T-cell (primary cell): ENCODE measurements at places on chromosomes 12 and 14. TPM values are rescaled to one million over a fixed set of nuclear protein-coding genes. Genes with fewer than 3 reads are reported as not detected.
A peak's percentile ranks its signal among the peaks of the same experiment; 100 is the strongest.

DNA sequence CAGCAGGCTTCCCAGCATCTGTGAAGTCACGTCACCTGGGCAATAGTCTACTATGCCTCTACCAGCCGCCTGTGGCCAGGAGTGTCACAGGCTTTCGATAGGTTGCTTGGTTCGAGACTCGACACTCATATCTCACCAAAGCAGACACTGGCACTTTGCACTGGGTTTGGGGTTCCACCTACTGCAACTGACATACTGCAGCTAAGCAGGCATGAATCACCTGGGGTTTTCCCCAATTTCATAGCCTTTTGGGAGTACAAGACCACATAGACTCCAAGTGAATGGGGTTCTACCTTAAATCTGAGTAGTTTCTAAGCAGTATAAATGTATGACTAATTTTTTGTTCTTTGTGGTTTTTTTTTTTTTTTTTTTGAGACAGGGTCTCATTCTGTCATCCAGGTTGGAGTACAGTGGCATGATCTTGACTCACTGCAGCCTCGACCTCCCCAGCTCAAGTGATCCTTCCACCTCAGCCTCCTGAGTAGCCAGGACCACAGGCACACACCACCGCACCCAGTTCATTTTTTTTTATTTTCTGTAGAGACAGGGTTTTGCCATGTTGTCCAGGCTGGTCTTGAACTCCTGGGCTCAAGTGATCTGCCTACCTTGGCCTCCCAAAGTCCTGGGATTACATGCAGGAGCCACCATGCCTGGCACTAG is 32.1 kb downstream of the DMAC2L start:
- DNase-seq = no peak
- no peak overlapping the region for H3K27ac ChIP-seq
- no peaks in the 10 kb centered on the region for H3K36me3 ChIP-seq
- H3K4me3 ChIP-seq = no peak overlapping the region

DNA sequence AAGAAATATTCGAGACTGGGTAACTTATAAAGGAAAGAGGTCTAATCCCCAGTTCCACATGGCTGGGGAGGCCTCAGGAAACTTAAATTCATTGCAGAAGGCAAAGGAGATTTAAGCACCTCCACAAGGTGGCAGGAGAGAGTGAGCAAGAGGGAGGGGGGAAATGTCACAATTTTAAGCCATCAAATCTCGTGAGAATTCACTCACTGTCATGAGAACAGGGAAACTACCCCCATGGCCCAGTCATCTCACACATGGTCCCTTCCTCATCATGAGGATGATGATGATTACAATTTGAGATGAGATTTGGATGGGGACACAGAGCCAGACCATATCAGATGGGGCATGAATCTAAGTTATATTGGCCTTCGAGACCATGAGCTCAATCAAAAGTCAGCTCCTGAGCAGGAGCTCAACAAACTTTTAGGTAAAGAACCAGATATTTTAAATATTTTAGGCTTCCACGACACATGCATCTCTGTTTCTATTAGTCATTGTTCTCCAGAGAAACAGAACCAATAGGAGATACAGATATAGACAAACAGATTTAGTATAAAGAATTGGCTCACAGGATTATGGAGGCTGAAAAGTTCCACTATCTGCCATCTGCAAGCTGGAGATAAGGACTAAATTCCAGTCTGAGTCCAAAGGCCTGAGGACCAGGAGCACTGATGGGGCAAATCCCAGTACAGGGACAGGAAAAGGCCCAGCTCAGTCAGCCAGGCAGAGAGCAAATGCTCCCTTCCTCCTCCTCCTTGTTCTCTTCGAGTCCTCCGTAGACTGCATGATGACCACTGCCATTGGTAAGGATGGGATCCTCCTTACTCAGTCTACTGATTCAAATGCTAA is 24.9 kb downstream of the DGLUCY start:
- no peak overlapping the region for H3K27ac ChIP-seq
- H3K4me3 ChIP-seq = no peak overlapping the region
- peak; percentile 11 for DNase-seq
- peaks cover 14% of the 10 kb centered on the region for H3K36me3 ChIP-seq

DNA sequence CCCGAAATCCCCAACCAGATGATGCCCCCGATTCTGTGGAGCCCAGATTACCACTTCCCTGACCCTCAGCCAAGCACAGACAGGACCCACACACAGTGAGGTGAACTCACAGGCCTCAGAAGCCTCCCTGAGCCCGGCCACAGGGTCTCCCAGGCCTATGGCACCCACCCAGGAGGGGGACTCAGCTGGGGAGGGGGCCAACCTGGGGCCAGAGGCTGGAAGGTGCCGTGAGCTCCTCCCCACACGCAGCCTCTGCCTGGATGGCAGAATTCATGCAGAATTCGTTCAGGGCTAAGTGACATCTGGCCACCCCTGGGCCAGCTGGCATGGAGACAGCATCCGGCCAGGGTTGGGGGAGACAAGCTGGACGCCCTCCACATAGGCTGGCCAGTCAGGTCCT is 11.8 kb downstream of the TMEM179 start:
- H3K4me1 ChIP-seq = no peaks in the 10 kb centered on the region
- no peak for DNase-seq
- H3K4me3 ChIP-seq = no peak overlapping the region
- H3K36me3 ChIP-seq = no peaks in the 10 kb centered on the region
- peaks cover 61% of the 10 kb centered on the region for H3K27me3 ChIP-seq

GRCh38 chr14:56794557-56795283 is 15.6 kb downstream of the OTX2 start:
- DNase-seq = no peak
- H3K4me3 ChIP-seq = no peak overlapping the region
- no peak overlapping the region for H3K27ac ChIP-seq
- H3K4me1 ChIP-seq = peaks cover 12% of the 10 kb centered on the region

DNA sequence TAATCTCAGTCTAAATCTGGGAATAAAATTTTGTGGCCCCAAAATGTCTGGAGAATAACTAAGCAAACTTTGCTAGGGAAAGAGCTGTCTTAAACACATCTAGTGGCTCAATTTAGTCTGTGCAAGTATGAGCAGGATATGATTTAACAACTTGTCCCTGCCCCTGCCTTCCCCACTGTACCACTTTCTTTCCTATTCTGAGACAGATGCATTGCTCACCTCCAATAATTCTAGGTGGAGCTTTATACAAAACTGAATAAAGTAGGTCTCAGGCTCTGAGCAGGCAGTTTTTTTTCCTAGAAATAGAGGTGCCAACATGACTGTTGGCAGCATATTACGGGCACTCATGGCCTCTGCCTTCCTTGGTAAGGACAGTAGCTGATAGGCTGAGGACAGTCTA is 412.1 kb downstream of the DAD1 start:
- H3K27me3 ChIP-seq = no peaks in the 10 kb centered on the region
- DNase-seq = no peak
- H3K27ac ChIP-seq = no peak overlapping the region
- H3K36me3 ChIP-seq = no peaks in the 10 kb centered on the region

DNA sequence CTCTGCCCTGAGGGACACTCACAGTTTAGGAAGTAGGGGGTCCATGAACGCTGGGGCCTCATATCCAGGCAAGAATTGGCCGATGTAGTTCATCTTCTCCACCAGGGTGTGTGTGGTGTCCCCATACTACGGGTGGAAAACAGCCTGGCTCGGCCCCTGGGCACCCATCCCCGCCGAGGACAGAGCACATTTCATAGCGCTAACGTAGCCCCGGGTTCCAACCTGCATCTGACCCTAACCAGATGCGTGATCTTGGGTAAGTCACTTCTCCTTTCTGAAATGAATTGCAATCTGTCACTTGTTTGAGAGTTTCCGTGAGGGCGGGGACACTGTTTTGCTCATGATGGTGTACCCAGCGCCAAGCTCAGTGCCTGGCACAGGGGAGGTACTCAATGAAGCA is 9.0 kb downstream of the HPD start:
- no peaks in the 10 kb centered on the region for H3K36me3 ChIP-seq
- H3K4me1 ChIP-seq = no peaks in the 10 kb centered on the region
- DNase-seq = no peak
- no peak overlapping the region for H3K4me3 ChIP-seq
- no peaks in the 10 kb centered on the region for H3K27me3 ChIP-seq
- H3K27ac ChIP-seq = no peak overlapping the region

GRCh38 chr12:100926669-100927248 is 132.2 kb downstream of the ANO4 start:
- H3K4me3 ChIP-seq = no peak overlapping the region
- no peaks in the 10 kb centered on the region for H3K4me1 ChIP-seq
- H3K27me3 ChIP-seq = no peaks in the 10 kb centered on the region

GRCh38 chr12:32302218-32303173 is 96.9 kb upstream of the FGD4 start:
- no peak overlapping the region for H3K27ac ChIP-seq
- no peak for DNase-seq
- no peaks in the 10 kb centered on the region for H3K4me1 ChIP-seq
- no peaks in the 10 kb centered on the region for H3K36me3 ChIP-seq

GRCh38 chr14:49420201-49420600 is 166.0 kb downstream of the RPS29 start:
- DNase-seq = no peak
- H3K4me3 ChIP-seq = no peak overlapping the region
- H3K27ac ChIP-seq = no peak overlapping the region
- H3K27me3 ChIP-seq = peaks cover 7% of the 10 kb centered on the region
- no peaks in the 10 kb centered on the region for H3K36me3 ChIP-seq

GRCh38 chr14:63614679-63615363 is 26.9 kb downstream of the WDR89 start:
- H3K27me3 ChIP-seq = no peaks in the 10 kb centered on the region
- H3K27ac ChIP-seq = no peak overlapping the region
- H3K4me3 ChIP-seq = no peak overlapping the region
- DNase-seq = no peak

DNA sequence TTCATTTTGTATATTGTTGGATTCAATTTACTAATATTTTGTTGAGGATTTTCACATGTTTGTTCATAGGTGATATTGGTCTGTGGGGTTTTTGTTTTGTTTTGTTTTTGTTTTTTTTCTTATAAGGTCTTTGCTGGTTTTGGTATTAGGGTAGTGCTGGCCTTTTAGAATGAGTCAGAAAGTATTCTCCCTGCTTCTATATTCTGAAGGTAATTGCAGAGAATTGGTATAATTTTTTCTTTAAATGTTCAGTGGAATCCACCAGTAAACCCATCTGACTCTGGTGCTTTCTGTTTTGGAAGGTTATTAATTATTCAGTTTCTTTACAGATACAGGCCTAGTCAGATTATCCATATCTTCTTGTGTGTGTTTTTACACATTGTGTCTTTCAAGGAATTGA is 8.9 kb downstream of the TOGARAM1 start:
- no peaks in the 10 kb centered on the region for H3K27me3 ChIP-seq
- no peak overlapping the region for H3K27ac ChIP-seq
- DNase-seq = no peak
- H3K4me3 ChIP-seq = no peak overlapping the region
- H3K36me3 ChIP-seq = no peaks in the 10 kb centered on the region
- no peaks in the 10 kb centered on the region for H3K4me1 ChIP-seq

DNA sequence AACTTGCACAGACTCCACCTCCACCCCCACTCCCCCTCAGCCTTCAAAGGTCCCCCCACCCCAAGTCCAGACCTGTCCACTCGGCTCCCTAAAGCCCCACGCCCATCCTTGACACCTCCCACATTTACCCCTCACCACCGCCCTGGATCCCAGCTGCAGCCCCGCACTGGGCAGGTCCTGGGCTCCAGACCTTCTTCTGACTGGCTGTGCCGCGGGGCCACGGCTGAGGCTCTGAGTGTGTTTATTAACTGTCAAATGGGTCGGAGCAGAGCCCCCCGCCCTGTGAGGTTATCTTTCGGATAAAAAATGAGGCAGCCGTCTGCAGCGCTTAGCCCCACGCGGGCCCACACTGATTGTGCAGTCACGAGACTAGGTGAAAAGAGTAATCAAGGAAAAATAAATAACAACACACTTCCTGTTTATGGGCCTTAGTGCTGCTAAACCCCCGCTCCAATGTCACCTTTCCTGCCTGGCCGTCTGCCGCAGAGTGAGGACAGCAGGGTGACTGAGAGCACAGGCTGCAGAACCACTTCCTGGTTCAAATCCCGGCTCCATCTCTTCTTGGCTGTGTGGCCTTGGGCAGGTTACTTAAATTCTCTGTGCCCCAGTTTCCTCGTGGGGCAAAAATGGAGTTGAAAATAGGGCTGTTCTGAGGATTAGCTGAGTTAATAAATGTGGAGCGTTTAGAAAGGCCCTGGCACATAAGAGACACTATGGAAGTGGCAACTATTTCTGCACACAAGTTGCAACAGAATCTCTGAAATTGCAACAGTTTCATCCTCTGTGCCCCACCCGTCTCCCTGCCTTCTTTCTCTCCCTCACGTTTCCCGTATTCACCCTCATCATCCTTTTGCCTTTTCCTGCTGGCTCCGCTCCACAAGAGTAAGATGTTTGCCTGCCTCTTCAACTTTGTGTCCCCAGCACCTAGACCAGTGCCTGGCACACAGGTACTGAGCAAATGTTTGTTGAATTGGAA is 9.4 kb downstream of the SETD1B start:
- H3K27me3 ChIP-seq = no peaks in the 10 kb centered on the region
- H3K4me1 ChIP-seq = peaks cover 15% of the 10 kb centered on the region
- H3K4me3 ChIP-seq = peak overlapping the region; percentile 62
- peaks cover 83% of the 10 kb centered on the region for H3K36me3 ChIP-seq

DNA sequence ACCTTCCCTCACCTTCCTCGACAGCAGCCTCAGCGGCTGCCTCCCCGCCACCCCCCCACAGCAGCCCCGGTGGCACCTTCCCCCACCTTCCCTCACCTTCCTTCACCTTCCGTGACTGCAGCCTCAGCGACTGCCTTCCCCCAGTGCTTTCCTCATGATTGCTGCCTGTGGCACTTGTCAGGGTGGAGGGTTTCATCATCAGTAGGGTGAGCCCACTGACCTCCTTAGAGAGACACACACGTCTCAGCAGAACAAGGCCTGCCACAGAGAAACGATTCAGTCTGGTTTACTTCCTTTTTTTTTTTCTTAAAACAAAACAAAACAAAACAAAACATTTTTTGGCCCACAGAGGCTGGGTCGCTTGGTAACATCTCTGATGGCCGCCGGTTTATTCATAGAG is 75.0 kb downstream of the EP400 start:
- no peak overlapping the region for H3K27ac ChIP-seq
- DNase-seq = no peak
- H3K36me3 ChIP-seq = peaks cover 29% of the 10 kb centered on the region
- no peaks in the 10 kb centered on the region for H3K4me1 ChIP-seq

DNA sequence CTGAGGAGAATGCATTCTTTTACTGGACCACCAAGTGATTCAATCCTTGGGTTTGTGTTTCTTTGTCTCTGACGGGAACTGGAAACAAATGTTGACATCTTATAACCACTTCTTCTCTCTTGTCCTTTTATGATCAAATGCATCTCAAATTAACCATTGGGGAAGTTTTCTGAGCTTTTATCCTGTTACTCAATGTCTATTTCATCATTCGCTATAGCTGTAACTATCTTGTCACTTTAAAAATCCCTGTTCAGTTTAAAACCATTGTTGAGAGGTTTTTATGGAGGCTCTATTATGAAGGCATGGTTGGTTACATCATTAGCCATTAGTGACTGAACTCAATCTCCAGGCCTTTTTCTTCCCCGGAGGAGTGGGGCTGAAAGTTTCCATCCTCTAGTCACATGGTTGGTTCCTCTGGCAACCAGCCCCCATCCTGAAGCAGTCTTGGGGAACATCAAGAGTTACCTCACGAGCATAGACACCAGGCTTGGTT is 2.7 kb upstream of the CLEC6A start:
- no peaks in the 10 kb centered on the region for H3K4me1 ChIP-seq
- H3K36me3 ChIP-seq = no peaks in the 10 kb centered on the region
- H3K27ac ChIP-seq = no peak overlapping the region
- DNase-seq = no peak
- H3K27me3 ChIP-seq = peaks cover 3% of the 10 kb centered on the region
- no peak overlapping the region for H3K4me3 ChIP-seq

Gene KRT71
- total RNA-seq = not detected

Gene RNASE11
- total RNA-seq = not detected

Gene BEGAIN
- not detected for total RNA-seq

Gene DAAM1
- total RNA-seq = 25.3 TPM
